ENCODE measurements at places on chromosomes 12 and 14.

- DNase-seq: no peak
Observed at GRCh38 chr12:13443498-13443897, 247.0 kb downstream of the EMP1 start.

DNA sequence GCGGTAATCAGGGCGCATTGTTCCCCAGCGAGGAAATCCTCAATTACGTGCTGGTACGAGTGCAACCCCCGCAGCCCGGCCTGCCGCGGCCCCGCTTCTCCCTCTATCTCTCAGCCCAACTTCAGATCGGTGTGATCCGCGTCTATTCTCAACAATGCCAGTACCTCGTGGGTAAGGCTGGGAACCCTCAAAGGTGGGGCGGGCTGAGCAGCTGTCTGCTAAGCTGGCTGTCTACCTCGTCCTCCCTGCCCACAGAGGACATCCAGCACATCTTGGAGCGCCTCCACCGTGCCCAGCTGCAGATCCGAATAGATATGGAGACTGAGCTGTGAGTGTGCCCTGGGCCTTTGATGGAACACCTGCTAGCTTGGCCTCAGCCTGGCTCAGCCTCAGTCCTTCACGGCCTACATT, 996 bp downstream of the REC8 start:
- DNase-seq: no peak

DNA sequence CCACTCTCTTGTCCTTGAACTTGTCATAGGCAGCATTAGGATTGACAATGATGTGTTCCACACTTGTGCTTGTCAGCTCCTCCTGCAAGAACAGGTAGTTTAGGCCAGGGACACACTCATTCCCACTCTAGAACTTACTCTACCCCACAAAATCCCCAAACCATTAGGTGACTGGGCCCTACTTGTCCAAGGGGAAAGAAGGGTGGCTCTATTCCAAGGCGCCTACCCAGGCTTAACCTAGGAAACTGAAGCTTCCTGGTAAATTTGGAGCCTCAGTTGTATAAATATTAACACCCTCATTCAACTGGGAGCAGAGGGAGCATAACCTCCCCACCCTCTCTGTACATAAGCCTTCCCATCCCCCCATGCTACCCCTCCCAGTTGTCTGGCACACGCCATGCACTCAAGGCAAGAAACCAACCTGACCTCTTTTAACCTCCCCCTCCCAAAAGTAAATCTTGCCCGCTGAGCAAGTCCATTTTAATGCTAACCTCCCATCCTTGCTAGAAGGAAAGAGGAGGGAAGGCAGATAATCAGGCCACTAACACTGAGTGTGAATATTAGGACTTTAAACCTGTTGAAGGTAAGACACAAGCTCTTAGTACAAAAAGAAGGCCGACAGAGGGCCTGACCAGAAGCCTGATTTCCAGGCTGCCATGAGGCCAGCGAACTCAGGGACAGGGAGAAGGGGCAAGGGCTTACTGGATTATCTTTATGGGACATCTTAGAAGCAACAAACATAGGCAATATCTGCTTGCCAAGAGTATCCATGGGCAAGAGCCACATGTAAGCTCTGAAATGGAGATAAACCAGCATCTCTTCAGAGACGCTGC, 11.0 kb downstream of the DCTN2 start:
- DNase-seq: no peak

DNA sequence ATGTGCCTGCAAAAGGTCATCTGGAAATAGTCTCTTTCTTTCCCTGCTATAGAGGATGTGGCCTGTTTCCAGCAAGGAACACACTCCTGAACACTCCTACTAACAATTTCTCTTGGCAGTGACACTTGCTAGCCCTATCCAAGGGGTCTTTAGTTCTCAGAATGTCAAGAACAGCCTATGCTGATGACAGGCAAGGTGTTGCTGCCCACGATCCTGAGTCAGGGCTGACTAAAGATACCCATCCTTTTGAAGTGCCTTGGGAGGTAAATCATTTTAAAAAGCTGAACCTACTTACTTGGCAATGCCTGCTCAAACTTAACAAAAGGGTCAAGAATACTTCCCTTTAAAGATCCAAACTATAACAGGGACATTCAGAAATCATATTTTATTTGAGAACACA, 1146.4 kb downstream of the VRK1 start:
- DNase-seq: no peak

DNA sequence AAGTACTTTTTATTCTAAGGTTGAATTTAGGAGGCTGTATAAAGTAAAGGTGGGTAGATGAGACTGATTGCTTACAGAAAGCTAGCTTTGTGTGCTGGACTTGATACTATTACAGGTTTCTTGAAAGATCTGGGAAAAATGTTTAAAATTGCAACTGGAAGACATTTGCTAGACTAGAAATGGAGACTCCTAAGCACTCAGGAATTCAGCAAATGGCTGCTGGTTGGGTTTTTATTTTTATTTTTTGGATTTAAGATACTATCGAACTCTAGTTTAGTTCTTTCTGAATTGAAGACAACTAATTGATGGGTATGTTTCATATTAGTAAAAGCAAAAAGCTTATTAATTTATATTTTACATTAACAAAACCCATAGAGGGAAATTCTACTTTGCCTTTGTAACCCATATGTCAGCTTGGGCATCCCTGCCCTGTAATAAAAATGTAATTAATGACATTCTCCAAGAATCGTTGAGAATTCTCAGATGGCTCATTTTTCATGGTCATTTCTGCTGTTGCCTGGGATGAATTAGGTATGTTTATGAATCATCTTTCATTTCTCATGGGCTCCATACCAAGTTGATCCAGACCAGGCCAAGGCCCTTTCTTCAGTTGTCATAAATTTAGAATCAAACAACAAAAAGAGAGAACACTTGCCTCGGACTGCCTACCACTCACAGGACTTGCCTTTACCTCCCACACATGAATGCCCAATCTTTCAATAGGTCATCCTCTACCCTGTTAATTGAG, 102.1 kb downstream of the ERGIC2 start:
- DNase-seq: no peak

DNA sequence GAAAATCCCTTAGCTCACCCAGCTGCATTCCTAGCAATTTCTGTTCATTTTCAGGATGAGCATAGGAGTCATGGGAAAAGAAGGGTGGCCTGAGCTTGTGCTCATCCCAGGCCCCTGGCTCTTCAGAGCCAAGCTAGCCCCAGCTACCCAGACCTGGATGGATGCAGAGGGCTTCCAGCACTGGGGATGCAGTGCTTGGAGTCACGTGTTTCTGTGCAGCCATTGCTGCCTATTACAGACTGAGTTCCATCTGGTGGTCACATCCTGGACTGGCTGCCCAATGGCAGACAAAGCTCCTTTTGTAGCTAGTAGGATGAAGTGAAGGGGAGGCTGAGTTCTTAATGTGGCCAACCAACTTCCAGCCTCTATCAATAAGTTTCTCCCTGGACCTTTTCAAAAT, 54.2 kb upstream of the JDP2 start:
- no peak for DNase-seq

- DNase-seq: no peak
Observed at GRCh38 chr12:113870890-113871289, 95.2 kb downstream of the RBM19 start.

DNA sequence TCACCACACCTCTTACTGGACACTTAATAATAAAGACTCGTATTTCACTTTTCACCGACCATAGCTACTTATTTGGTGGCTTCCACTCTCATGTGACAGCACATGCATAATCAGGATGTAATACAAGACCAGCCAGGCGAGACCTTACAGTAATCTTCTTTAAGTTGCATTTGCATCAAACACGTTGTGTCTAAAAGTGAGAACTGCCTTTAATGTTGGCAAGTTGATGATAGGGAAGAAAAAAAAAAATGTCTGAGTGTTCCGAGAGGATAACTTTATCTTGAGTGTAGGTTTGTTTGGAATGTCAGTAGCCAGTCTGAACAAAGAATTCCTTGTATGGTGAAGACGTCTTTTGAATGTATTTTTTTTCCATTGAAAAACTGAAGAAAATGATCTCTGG, 440.4 kb downstream of the ADAMTS20 start:
- DNase-seq: no peak

- no peak for DNase-seq
Observed at GRCh38 chr12:14326699-14327098, 38.8 kb upstream of the ATF7IP start.

DNA sequence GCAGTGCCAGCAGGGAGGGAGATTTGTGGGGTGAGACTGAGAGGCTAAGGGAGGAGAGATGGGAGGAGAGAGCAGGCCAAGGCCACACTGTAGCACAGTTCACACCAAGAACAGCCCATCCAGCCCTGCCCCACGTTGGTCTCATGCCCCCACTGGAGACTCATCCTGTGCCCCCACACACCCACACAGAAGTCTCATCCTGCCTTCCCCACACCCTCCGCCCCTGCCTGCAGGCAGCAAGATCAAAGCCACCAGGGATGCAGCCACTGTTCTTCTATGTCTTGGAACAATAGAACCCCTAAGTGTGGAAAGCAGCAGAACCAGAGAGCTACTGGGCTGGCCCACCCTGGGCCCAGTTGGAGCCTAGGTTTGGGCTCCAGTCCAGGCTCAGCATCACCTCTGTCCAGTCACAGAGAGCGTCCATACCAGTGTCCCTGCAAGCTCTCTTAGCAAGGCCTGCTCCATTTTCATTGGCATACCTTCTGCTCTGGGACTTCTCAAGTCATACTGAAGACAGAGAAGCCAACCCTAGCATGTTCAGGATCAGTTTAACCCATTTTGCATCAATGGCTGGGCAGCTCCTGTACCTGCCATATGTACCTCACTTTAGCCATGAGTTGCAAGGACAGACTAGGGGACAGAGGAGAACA, 31.7 kb upstream of the HDAC7 start:
- DNase-seq: no peak

DNA sequence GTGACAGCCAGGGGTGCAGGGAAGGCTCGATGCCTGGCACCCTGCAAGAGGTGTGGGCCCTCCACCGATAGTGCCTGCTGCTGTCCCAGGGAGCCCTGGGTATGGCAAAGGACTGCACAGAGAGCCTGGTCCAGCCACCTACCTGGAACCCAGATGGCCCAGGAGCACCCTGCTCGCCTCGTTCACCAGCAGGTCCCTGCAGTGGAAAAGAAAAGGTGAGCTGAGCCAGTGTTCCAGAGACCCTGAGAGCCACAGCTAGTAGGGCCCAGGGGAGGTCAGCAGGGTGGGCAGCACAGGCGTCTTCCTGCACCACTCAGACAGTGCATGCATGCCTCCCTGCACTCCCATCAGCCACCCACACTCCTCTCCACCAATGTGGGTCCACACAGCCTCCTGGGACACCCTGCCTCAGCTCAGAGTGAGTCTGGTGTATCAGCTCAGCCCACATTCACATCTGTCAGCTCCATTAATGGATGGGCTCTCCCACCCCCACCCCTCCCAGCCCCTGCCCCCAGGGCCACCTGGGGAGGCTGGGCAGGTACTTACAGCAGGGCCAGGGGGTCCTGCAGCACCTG, 20.2 kb downstream of the TMEM106C start:
- DNase-seq: no peak

DNA sequence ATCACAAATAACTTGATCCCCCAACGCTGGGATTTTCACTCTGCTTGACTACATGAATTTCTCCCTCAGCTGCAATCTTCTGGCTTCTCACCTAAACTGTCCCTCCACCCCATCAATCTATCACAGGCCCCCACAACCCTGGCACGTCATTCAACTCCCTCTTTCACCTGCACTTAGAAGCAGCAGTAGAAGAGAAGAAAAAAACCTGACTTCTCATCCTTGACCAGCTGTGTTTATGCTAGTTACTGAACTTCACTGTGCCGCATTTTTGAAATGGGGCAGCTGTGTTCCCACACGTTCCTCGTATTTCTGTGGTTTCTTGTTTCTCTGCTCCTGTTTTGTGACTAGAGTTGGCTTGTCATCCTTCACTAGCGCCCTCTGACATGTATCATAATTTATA, 35.0 kb downstream of the ITPR2 start:
- no peak for DNase-seq

DNA sequence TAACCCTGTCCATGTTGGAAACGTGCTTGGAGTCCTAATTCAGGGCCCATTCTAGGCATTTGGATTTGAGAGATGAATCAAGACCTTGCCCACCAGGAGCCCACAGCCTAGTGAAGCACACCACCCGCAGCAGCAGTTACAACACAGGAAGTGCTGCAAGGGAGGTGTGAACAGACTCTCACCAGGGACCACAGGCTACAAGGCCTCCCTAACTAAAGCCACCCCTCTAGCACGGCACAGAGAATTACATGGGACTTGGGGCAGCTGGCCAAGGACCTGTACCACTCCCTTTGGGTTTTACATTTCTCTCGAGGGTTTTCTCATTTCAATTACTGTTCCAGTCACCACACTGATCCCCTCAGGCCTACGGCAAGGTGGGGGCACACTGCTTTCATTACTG, 49.5 kb upstream of the FOXN3 start:
- DNase-seq: no peak

GRCh38 chr14:90785876-90786450, 30.3 kb downstream of the TTC7B start:
- no peak for DNase-seq

GRCh38 chr14:46256381-46256780, 395.2 kb downstream of the RPL10L start:
- no peak for DNase-seq

- no peak for DNase-seq
Observed at GRCh38 chr12:29782285-29782870, 1.4 kb downstream of the TMTC1 start.

DNA sequence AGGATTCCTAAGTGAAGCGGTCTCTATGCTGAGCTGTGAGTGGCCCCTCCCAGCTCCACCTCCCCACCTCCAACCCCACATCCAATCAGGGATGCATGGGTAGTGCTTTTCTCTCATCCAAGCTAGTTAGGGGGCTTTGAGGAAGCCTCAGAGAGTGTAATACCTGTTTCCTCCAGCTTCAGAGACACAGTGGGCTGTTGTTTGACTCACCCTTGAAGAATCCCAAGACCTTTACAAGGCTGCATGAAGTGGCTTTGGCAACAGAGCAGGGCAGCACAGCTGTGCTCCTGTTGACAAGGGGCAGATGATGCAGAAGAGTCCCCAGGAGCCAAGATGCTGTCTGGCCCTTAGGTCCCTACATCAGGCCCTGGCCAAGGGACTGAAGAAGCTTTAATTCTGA, 27.1 kb upstream of the CLMN start:
- DNase-seq: no peak

- DNase-seq: no peak
Observed at GRCh38 chr12:53998900-53999236, 1.1 kb upstream of the HOXC9 start.

DNA sequence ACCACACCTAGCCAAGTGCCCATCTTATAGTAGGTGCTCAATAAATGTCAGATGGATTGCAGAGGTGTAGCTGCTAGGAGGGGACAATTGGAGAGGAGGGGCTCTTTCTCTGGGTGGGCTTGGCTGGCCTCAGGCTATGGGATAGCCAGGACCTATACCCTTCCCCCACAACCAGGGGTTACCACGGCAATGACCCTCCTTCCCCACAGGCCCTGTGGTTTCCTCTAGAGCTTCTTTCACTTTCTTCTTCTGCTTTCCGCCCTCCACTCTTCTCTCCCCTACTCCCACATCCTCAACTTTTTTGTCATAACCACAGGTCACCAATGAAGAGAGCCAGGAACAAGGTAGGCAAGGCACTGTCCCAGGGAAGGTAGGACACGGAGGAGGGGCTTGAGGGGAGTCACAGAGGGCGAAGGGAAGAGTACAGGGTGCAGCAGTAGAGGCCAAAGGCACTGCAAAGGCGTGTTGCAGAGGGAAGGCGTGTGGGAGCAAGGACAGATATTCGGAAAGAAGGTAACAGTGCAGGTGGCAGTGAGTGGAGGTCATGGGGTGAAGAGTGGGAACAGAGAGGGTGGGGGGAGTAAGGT, 1.9 kb upstream of the ITGB7 start:
- no peak for DNase-seq

All from T follicular helper cell (primary cell).